Spinal cord (tissue), 10 donors: ENCODE measurements at places on chromosomes 2 and 18.

- H3K27ac ChIP-seq, result no peak overlapping the region
- no peak for DNase-seq
- no peaks in the 10 kb centered on the region for H3K36me3 ChIP-seq
- H3K4me3 ChIP-seq, result no peak overlapping the region
Measured at GRCh38 chr2:128903637-128904036, 585.0 kb upstream of the HS6ST1 start.

DNA sequence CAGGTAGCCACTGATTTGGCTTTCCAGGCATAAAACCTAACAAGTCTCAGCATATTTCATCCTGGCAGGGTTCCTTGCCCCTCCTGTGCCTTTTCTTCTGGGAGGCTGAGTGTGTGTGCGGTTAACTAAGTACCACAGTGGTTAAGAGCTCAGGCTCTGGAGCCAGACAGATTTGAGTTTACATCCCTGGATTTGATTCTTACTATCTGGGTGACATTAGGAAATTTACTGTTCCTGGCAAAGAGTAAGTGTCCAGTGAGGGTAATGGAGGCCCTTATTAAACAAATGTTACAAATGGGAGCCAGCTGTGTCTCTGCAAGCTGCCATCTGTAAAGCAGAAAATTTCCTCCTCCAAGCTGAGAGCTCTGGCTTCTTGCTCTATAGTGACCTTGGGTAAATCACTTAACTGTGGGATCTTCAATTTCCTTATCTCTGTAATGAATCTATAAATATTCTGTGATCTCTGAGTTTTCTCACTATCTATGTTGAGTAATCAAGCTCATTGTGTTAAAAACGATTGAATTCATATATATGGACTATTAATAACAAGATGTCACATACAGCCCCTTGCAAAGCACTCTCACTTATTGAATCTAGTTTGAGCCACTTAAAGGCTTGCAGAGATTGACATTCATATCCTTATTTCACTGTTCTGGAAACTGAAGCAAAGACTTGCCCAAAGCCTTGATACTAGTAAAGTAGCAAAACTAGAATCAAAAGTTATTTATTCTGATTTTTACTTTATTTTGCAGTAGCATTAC, 6.5 kb upstream of the COBLL1 start:
- no peaks in the 10 kb centered on the region for H3K36me3 ChIP-seq
- DNase-seq, result no peak

DNA sequence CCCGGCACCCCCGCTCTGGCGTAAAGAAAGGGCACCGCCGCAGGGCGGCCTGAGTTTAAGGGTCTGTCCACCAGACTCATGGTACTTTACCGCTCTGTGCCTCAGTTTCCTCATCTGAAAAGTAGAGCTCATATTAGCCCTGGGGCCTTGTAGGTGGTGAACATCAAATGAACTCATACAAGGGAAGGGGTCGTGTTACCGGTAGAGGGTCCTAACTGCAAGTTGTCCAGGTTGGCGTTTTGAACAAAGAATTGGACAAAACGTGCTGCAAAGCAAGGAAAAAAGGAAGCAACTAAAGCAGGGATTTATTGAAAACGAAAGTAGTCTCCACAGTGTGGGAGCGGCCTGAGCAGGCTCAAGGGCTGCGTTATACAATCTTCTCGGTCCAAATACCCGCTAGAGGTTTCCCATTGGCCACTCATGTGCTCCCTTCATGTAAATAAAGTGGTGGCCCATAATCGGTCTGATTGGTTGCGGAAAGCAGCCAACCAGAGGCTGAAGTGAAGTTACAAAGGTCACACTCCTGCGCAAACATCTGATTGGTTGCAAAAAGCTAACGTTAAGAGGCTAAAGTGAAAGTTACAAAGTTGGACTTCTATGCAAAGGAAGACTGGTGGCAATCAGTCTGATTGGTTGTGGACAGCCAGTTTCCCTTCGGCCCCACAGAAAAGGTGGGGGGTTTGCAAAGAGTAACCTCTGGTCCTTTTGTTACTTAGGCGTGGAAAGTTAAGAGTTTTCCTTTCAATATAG, 80.7 kb upstream of the LDLRAD4 start:
- peaks cover 6% of the 10 kb centered on the region for H3K27me3 ChIP-seq
- no peaks in the 10 kb centered on the region for H3K36me3 ChIP-seq
- H3K27ac ChIP-seq, result no peak overlapping the region
- peak overlapping the region; percentile 49 for H3K4me3 ChIP-seq
- H3K4me1 ChIP-seq, result peaks cover 12% of the 10 kb centered on the region
- DNase-seq, result no peak

DNA sequence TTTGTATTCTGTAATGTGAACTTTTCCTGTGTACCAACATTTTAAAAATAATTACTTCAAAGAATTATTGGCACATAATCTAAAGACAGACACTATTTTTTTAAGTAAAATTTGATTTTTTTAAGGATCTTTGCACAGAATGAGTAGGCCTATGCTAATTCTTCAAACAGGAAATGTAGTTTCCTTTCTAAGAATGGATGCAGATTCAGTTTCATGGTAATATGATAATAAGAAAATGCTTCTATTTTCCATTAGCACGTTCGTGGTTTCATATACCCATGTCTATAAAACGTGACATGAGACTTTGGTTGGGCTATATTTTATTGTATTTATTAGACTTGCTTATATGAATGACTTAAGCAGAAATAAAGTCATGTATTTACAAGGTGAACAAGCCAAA, 191.8 kb upstream of the RBBP8 start:
- H3K4me1 ChIP-seq, result no peaks in the 10 kb centered on the region
- no peak overlapping the region for H3K27ac ChIP-seq
- H3K4me3 ChIP-seq, result no peak overlapping the region
- H3K27me3 ChIP-seq, result no peaks in the 10 kb centered on the region

DNA sequence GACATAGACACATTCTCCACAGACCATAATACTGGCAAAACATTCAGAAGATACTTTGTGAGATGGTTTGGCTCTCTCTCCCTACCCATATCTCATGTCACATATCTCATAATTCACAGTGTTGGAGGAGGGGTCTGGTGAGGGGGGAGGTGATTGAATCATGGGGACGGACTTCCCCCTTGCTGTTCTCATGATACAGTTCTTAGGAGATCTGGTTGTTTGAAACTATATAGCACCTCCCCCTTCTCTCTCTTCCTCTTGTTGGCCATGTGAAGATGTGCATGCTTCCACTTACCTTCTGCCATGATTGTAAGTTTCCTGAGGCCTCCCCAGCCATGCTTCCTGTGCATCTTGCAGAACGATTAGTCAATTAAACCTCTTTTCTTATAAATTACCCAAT, 61.1 kb downstream of the HK2 start:
- peaks cover 3% of the 10 kb centered on the region for H3K36me3 ChIP-seq
- H3K27ac ChIP-seq, result no peak overlapping the region
- H3K27me3 ChIP-seq, result no peaks in the 10 kb centered on the region

DNA sequence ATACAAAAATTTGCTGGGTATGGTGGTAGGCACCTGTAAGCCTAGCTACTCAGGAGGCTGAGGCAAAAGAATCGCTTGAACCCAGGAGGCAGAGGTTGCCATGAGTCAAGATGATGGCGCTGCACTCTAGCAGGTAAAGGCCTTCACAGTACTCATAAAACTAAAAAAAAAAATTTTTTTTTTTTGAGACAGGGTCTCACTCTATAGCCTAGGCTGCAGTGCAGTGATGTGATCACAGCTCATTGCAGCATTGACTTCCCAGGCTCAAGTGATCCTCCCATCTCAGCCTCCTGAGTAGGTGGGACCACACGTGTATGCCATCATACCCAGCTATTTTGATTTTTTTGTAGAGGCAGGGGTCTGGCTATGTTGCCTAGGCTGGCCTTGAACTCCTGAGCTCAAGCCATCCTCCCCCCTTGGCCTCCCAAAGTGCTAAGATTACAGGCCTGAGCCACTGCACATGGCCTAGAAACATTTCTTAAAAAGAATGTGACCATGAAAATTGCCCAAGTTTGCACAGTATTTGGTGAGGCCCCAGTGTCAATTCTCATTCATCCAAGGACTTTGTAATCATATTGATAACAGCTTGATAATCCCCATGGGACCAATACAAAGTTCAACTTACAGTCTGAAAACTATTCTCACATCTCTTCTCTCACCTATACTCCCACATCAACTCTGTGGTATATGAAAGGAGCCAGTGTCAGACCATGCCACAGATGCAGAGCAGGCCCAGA, 64.2 kb upstream of the MYCN start:
- no peaks in the 10 kb centered on the region for H3K27me3 ChIP-seq
- H3K27ac ChIP-seq, result no peak overlapping the region
- no peak overlapping the region for H3K4me3 ChIP-seq
- no peaks in the 10 kb centered on the region for H3K36me3 ChIP-seq
- DNase-seq, result no peak
- no peaks in the 10 kb centered on the region for H3K4me1 ChIP-seq

DNA sequence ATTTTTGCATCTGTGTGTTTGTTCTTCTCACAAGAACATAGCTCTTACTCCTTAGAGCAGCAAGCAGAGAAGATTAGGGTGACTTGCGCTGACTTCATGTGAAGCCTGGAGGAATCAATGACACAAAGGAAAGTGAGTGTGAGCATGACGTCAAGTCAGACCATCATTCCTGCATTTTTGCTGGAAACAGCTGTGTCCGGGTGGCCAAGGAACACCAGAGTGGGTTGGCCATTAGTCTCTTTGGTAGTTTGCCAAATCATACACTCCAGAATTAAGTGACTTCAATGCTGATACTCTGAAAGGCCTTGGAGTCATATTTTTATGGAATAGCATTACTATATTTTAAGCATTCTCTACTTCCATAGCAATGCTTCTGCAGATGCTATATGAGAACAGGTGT, 597.2 kb downstream of the DCDC2C start:
- no peak overlapping the region for H3K27ac ChIP-seq
- no peak overlapping the region for H3K4me3 ChIP-seq
- H3K4me1 ChIP-seq, result no peaks in the 10 kb centered on the region
- DNase-seq, result no peak
- no peaks in the 10 kb centered on the region for H3K36me3 ChIP-seq
- no peaks in the 10 kb centered on the region for H3K27me3 ChIP-seq

DNA sequence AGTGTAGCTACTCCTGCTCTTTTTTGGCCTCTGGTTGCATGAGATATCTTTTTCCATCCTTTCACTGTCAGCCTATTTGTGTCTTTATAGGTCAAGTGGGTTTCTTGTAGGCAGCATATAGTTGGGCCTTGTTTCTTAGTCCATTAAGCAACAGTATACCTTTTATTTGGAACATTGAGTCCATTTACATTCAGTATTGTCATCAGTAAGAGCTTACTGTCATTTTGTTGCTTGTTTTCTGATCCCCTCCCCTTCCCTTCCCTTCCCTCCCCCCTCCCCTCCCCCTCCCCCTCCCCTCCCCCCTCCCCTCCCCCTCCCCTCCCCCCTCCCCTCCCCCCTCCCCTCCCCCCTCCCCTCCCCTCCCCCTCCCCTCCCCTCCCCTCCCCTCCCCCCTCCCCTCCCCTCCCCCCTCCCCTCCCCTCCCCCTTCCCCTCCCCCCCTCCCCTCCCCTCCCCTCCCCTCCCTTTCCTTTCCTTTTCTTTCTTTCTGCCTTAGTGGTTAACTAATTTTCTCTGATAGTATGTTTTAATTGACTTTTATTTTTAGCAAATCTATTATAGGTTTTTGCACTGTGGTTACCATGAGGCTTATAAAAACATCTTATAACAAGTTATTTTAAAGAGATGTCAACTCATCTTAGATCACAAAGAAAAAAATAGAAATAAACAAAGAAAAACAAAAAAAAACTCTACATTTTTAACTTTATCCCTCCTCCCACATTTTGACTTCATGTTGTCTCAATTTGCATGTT, 13.2 kb upstream of the DCDC2C start:
- no peaks in the 10 kb centered on the region for H3K36me3 ChIP-seq
- no peak overlapping the region for H3K4me3 ChIP-seq
- no peak for DNase-seq
- H3K27me3 ChIP-seq, result no peaks in the 10 kb centered on the region
